ENCODE measurements at places on chromosomes 5 and 9. TPM values are rescaled to one million over a fixed set of nuclear protein-coding genes. Genes with fewer than 3 reads are reported as not detected.

The EQTN gene
- total RNA-seq = not detected

The JAKMIP2 gene
- total RNA-seq = not detected

DNA sequence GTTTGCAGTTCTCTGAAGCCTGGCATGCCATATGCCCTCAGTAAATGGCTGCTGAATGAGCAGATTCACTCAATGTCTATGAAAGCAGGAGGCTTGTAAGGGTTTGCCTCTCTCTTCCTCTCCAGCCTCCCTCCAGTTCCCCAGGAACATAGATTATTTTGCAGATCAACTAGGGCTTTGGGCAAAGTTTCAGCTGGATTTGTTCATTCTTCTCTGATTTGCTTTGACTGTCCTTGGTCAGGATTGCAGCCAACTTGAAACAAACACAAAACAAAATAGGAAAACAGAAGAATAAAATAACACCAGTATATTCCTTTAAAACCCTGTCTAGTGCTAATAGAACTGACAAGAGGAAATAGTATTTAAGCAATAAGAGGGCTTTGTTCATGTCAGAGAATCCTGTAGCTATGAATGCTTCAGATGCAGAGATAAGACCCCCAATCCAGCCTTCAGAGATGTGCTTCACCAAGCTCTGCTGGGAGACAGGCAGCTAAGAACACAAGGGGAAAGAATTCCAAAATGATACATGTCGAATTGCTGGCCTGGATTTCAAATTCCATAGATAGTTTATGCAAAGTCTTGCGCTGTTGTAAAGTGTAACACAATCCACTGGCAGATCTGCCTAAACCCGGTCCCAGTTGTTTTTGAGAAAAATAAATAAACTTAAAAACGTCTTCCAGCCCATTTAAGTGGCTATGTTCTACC is 174.3 kb downstream of the PAPPA start:
- DNase-seq = no peak

DNA sequence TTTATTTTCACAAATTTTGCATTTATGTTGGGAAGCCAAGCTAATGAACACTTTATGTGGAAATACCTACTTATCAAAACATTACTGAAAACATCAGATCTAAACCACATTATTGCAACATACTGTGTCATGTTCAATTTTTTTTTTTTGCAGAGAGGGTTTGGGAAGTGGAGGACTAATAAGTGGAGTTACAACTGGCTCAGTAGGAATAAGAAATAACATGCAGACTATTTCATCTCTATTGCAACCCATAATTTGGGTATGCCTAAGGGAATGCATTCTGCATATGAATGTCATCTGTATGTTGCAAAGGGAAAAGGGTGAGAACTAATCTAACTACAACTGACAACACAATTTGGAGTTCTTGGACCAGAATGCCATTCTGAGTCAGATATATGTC is 41.8 kb downstream of the APC start:
- no peak for DNase-seq

DNA sequence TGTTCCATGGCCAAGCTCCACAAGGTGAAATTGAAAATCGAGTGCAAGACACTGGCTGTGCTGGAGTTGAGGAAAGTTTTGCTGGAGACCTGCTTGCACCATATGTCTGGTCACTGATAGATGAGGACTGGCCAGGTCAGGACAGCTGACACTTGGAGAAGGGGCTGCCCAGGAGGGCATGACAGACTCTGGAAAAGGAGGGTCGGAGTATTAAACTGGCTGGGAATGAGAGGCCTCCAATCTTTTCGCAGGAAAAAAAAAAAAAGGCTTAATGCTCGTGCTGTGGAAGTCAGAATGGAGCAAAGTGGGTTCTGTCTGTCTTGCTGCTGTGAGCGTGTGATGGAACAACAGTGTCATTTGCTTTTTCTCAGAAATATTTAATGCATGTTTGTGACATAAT is 5.5 kb downstream of the TENT4A start:
- no peak for DNase-seq

The EGFL7 gene
- total RNA-seq = 1,043 TPM

DNA sequence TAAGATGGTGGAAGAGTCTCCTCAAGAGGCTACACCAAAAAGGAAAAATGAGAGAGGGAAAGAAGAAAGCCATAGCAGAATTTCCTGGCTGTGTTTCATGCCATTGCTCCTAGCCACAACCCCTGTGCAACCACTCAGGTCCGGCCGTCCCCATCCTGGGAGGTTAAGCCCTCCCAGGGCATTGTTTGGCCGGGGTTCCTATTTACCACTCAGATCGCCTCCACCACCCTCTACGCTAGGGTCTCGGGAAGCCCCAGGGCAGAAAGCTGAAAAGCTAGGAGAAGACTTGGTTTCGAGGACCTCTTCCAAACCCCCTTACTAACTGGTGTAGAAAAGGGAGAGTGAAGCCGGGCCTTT is 715 bp downstream of the RC3H2 start:
- peak; percentile 68 for DNase-seq

GRCh38 chr9:80831751-80832150 is 857.6 kb downstream of the TLE1 start:
- DNase-seq = no peak

DNA sequence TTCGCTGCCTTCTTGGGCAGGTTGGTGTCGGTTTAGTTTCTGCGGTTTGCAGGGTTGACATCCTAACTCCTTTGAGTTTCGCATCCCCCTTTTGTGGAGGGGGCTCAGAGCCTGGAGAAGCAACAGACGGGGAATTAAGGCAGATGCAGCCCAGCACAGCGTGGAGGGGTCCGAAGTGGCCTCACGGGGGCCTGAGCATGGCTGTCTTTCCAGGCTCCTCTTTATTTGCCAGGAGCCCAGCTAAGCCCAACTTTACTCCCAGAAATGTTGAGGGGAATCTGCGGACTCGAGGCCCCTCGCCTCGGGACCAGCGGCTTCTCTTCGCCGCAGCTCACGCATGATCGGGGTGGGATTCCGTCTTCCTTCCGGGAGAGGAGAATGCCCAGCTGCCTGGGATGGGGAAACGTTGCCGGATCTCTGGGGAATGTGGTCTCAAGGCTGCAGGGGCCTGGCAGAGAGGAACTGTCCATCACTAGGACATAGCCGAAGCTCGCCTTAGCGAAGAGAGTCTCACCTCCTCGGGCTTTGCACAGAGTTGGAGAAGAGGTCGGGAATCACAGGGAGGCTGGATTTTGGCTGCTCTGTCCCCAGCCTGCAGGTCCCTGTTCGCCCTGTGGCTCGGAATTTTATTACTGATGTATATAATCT is 1.3 kb downstream of the RAI14 start:
- DNase-seq = peak; percentile 59

GRCh38 chr5:151274666-151275065 is 21.7 kb downstream of the GM2A start:
- DNase-seq = no peak
